ENCODE measurements at places on chromosomes 5 and 9. TPM values are rescaled to one million over a fixed set of nuclear protein-coding genes. Genes with fewer than 3 reads are reported as not detected.

IL5 gene
- not detected for total RNA-seq

FABP6 gene
- total RNA-seq: not detected

GRCh38 chr5:169545762-169546161 lies 37.8 kb upstream of the SPDL1 start:
- no peaks in the 10 kb centered on the region for H3K36me3 ChIP-seq
- peaks cover 44% of the 10 kb centered on the region for H3K27me3 ChIP-seq
- H3K4me1 ChIP-seq: peaks cover 10% of the 10 kb centered on the region
- no peak overlapping the region for H3K4me3 ChIP-seq
- no peak overlapping the region for H3K27ac ChIP-seq

- H3K27me3 ChIP-seq: no peaks in the 10 kb centered on the region
- H3K27ac ChIP-seq: no peak overlapping the region
- no peaks in the 10 kb centered on the region for H3K4me1 ChIP-seq
- H3K4me3 ChIP-seq: no peak overlapping the region
- no peaks in the 10 kb centered on the region for H3K36me3 ChIP-seq
Measured at GRCh38 chr5:7087719-7088297, 308.1 kb upstream of the ADCY2 start.

DNA sequence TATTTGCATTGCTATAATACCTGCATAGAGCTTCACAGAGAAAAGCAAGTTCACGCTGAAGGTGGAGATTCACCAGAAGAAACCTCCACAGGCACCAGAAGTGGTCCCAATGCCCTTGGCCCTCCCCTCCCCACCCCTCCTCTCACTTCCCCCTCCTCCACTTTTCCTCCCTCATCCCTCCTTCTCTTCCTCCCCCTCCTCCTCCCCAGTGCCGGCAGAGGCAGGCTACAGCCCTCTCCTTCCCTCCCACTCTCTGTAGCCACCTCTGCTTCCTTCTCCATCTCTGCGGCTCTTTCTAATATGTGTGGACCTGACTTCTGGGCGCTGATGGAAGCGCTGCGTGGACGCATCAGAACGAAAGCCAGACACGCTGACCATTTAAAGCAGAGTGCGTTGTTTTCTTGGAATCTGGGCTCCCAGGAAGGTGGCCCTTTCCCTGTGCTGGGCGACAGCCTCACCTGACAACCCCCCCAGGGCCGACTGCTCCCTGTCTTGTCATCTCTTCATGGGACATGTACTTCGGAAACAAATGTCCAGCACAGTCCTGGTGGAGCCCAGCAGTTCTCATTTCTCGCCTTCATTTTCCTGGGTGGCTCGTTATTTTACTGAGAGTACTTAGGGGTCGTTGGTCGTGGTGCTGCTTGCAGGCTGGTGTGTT lies 29.5 kb downstream of the NDUFS6 start:
- no peaks in the 10 kb centered on the region for H3K4me1 ChIP-seq
- no peak overlapping the region for H3K27ac ChIP-seq
- H3K27me3 ChIP-seq: peaks cover 16% of the 10 kb centered on the region
- H3K4me3 ChIP-seq: no peak overlapping the region
- H3K36me3 ChIP-seq: peaks cover 5% of the 10 kb centered on the region

DNA sequence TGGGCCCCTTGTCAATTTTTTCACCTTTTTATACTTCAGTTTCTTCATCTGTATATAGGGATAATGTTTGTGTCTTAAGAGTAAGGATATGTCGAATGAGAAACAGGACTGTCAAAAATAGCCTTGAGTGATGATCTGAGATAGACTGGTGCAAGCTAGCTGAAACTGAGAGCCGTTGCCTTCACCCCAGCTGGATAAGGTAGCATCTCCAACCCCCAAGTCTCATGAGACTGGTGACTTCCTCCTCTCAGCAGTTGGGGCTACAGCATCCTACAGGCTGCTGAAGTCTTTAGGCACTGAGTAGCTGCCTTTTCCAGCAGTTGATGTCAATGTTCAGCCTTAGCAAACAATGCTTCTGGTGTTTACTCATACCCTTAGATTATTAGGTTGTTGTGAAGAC lies 330.2 kb downstream of the OSTF1 start:
- no peak overlapping the region for H3K4me3 ChIP-seq
- no peak for DNase-seq
- peaks cover 11% of the 10 kb centered on the region for H3K27me3 ChIP-seq
- H3K27ac ChIP-seq: no peak overlapping the region
- H3K4me1 ChIP-seq: peaks cover 17% of the 10 kb centered on the region

DNA sequence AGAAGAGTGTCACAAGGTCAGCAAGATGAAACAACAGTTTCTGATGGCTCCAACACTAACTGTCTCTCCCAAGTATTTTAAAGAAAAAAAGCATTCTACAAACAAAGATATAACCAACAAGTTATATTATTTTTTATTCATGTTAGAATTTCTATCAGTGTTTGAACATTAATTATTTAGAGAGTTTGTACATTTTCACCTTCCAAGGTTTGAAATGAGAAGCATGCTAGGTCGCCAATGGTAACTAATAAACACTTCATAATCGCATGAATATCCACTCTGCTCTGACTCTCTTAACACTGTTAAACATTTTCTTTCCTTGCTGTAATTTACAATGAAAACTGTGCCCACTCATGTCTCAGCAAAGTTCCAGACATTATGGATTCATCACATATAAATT lies 73.5 kb downstream of the PTCH1 start:
- no peak for DNase-seq
- no peak overlapping the region for H3K27ac ChIP-seq
- H3K4me1 ChIP-seq: no peaks in the 10 kb centered on the region
- no peaks in the 10 kb centered on the region for H3K27me3 ChIP-seq

- H3K27me3 ChIP-seq: no peaks in the 10 kb centered on the region
- no peak overlapping the region for H3K27ac ChIP-seq
- H3K36me3 ChIP-seq: no peaks in the 10 kb centered on the region
- no peak for DNase-seq
- H3K4me3 ChIP-seq: no peak overlapping the region
Measured at GRCh38 chr5:127802477-127802865, 99.3 kb downstream of the CCDC192 start.

DNA sequence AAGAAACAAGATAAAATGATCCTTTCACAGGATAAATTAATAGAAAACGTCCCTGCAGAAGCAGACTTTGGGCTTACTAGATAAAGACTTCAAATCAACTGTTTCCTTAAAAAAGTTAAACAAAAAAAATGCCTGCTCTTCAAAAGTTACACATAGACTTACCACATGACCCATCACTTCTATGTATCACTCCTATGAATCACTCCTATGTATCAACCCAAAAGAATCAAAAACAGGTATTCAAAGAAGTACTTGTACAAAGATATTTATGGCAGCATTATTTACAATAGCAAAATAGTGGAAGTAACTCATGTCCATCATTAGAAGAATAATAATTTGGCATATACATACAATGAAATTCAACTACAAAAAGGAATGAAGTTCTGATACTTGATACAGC lies 56.3 kb upstream of the PRDM9 start:
- H3K4me3 ChIP-seq: no peak overlapping the region
- H3K4me1 ChIP-seq: peaks cover 21% of the 10 kb centered on the region
- no peak for DNase-seq
- H3K27me3 ChIP-seq: no peaks in the 10 kb centered on the region

DNA sequence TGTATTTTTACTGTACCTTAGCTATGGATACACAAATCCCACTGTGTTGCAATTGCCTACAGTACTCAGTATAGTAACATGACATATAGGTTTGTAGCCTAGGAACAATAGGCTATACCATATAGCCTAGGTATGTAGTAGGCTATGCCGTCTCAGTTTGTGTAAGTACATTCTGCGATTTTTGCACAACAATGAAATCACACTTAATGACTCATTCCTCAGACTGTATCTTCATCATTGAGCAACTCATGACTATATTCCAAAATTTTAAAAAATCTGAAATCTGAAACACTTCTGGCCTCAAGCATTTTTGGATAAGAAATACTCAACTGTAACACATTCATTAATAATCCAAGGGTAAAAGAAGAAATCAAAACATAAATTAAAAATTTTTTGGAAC lies 666.8 kb upstream of the GRAMD2B start:
- H3K36me3 ChIP-seq: peaks cover 2% of the 10 kb centered on the region
- no peak overlapping the region for H3K4me3 ChIP-seq
- H3K27ac ChIP-seq: no peak overlapping the region
- H3K27me3 ChIP-seq: no peaks in the 10 kb centered on the region
- H3K4me1 ChIP-seq: no peaks in the 10 kb centered on the region

DNA sequence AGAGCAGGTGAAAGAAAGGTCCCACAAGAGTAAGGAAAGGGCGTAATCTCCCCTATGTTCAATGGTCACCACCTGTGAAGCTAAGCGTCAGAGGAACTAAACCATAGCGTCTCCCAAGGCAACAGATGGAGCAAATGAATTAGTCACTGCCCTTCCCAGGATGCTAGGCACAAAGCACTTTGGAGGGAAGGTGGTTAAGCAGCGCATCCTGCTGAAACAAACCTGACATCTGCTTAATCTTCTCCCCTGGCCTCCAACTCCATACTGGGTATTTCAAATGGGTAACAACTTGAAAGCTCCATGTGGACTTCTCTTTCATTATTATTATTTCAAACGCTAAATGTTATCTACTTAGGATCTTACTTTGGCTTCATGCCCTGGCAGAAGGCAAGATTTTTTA lies 227.3 kb downstream of the MLLT3 start:
- H3K4me1 ChIP-seq: no peaks in the 10 kb centered on the region
- H3K36me3 ChIP-seq: peaks cover 5% of the 10 kb centered on the region
- H3K27me3 ChIP-seq: no peaks in the 10 kb centered on the region
- DNase-seq: no peak
- no peak overlapping the region for H3K27ac ChIP-seq

DNA sequence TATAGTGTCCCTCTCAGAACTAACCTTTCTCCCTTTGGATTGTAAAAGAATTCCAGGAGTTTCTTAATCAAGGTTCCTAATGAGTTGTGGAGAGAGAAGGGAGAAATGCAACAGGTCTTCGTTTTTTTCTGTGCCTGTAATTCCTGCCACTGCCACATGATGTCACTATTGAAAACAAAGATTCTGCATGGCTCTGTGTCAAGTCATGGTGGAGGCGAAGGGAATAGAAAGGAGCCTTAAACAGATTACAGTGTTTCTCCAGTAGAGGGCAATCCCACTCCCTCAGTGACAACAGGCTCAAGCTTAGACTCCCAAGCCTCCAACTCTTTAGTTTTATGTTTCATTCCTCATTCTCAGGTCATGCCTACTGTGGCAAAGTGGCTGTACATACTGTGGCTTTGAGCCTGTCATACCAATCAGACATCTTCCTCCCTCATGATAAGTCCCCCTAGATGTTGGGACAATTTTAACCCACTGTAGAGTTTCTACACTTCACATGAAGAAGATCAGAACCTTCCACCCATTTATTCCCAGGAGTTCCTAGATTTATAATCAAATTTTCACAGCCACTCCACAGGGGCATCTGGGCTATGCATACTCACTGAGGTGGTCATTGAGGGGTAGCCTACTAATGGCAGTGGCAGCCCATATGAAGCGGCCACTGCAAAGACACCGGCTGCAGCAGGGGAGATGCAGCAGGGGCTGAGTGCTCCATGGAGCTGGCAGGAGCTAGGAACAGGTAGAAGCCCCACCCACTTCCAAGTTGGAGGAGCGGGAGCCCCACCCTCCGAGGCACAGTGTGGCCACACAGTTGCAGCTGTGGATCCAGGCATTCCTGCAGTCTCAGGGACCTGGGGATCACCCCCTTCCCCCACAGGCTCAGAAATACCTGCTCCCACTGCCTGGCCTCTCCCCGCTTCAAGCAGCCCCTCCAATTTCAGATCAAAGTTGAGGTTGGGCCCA lies 97.4 kb upstream of the TRIM32 start:
- no peaks in the 10 kb centered on the region for H3K36me3 ChIP-seq
- peaks cover 1% of the 10 kb centered on the region for H3K4me1 ChIP-seq
- no peaks in the 10 kb centered on the region for H3K27me3 ChIP-seq

DNA sequence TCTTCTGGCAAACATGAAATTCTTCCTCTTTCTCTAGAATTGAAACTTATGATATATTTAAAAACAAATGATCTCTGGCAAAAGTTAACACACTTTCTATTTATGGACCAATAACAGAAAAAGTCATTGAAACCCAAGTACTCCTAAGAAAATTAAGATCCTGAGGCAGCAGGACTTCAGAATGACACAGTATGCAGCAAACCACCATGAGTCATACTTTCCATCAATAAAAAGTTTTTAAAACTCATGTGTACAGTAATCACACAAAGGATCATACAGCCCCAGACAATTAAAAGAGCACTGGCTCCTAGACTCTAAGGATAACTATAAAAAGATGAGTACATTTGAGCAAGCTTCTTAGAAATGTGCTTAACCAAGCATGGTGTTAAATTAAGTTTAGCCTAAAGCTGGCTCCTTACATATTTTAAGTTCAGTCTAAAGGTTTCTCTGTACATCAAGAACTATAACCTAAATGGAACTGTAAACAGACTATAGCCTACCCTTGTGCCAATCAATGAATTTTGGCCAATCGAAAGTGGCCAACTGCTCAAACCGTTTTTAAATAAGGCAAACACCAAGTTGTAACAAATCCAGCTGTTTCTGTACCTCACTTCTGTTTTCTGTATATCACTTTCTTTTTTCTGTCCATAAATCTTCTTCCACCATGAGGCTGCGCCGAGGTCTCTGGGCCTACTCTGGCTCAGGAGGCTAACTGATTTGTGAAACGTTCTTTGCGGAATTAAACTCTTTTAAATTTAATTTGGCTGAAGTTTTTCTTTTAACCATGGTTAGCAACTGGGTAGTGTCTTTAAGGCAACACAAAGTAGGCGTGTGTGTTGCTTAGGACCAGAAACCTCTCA lies 232.1 kb upstream of the PIK3R1 start:
- no peak overlapping the region for H3K4me3 ChIP-seq
- H3K27me3 ChIP-seq: no peaks in the 10 kb centered on the region
- peaks cover 19% of the 10 kb centered on the region for H3K4me1 ChIP-seq
- peak overlapping the region; percentile 76 for H3K27ac ChIP-seq
- H3K36me3 ChIP-seq: no peaks in the 10 kb centered on the region

DNA sequence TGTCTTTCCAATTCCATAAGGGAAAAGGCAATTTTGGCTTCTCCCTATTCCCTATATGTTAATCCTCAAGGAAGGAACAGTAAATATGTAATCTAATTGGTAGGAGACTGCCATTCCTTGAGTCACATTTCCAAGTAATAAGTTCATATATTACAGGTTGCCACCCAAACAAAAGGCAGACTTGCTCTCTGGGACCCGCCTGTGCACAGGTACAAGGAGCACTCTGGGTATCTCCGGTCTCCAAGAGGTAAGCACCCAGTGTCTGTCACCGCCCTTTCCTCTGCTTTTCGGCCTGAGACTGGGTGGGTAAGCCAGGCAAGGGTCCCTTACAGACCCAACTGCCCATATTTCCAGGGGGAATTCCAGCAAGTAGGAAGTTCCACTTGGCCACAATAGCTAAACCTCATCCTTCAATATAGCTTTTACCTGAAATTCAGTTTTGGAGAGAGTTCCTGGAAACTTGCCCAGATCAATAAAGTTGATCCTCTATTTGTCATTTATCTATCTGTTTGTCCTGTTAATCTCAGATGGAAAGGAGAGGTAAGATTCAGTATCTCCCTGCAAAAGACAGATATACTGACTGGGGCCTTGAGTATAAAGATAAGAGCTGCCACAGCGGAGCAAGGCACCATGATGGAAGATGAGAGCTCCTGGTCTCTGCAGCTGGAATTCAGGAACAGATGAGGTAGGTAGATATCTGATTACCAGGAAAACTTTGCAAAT lies 81.8 kb downstream of the SUSD1 start:
- no peak overlapping the region for H3K27ac ChIP-seq
- peak; percentile 32 for DNase-seq
- H3K27me3 ChIP-seq: no peaks in the 10 kb centered on the region
- H3K36me3 ChIP-seq: peaks cover 7% of the 10 kb centered on the region
- peaks cover 6% of the 10 kb centered on the region for H3K4me1 ChIP-seq

- no peak for DNase-seq
- H3K4me3 ChIP-seq: no peak overlapping the region
- H3K27me3 ChIP-seq: no peaks in the 10 kb centered on the region
- H3K36me3 ChIP-seq: no peaks in the 10 kb centered on the region
- H3K27ac ChIP-seq: no peak overlapping the region
- peaks cover 22% of the 10 kb centered on the region for H3K4me1 ChIP-seq
Measured at GRCh38 chr5:140988100-140988499, 21.8 kb downstream of the PCDHAC2 start.

Data from osteocyte (in vitro differentiated cells).